ENCODE measurements at places on chromosomes 7 and 10. TPM values are rescaled to one million over a fixed set of nuclear protein-coding genes. Genes with fewer than 3 reads are reported as not detected.

DNA sequence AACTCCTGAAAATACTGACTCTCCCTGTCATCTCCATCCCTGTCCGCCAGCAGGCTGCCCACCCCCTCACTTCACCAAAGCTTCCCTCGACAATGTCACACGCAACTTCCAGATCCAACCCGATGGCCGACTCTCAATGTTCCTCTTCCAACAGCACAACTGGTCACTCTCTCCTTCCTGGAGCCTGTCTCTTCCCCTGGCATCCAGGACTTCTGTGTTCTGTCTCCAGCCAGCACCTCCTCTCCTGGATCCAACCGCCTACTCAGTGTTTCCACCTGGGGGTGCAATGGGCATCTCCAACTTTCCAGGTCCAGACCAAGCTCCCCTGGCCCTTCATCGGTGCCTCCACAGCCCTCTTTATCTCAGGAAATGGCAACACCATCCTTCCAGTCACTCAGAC lies 8.6 kb downstream of the CPA5 start:
- peak overlapping the region; percentile 40 for H3K27ac ChIP-seq
- no peaks in the 10 kb centered on the region for H3K36me3 ChIP-seq
- no peaks in the 10 kb centered on the region for H3K27me3 ChIP-seq
- no peaks in the 10 kb centered on the region for H3K4me1 ChIP-seq

DNA sequence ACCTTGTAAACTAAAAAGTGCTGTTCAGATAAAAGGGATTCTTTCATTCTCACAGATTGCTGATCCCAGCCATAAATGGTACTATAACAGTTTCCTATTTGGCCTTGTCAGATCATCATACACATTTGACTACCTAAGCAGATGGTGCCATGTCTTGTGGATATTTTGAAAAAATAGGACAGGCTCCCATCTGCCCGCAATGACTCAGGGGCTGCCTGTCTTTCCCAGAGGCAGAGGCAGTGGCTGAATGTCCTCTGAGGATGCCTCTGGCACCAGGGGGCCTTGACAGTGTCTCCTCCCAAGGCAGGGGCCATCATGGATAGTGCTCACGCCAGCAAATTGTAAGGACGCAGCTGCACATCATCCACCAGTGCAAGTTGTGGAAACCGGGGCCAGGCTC lies 323.0 kb upstream of the PODXL start:
- no peaks in the 10 kb centered on the region for H3K4me1 ChIP-seq
- no peak overlapping the region for H3K27ac ChIP-seq
- no peak overlapping the region for H3K4me3 ChIP-seq
- no peak for DNase-seq

BICC1 gene
- total RNA-seq: 2.9 TPM

MYPN gene
- total RNA-seq: 0.27 TPM

SP8 gene
- total RNA-seq: not detected

Data from colonic mucosa (tissue), 4 donors.